ENCODE measurements at places on chromosomes 3 and 15.

DNA sequence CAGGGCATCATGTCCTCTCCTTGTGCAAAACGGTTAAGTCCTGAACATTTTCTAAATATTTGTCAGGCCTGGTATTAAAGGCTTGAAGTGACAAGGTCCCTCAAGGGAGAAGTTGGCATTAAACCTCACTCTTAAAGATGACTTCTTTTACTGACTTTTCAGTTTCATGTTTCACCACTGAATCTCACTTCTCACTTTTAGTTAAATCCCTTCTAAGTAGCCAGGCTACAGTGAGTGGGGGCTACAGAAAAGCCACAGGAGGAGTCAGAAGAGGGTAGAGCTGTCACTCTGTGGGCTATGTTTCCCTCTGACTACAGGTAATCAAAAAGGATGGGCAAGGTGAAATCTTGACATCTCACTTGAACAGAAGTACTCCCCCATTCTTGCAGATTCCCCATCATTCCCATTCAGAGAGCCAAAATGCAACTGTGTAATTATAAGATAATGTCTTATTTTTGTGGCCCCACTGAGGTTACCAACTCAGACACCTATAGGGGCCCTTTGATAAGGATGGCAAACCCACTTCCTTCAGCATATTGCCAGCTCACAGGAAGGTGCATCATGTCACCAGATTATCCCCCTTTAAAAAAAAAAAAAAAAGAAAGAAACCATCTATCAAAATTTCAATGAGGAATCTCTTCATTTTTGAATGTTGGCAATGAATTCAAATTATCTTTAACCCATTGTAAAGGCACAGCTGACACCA, 790.1 kb upstream of the CFAP20DC start:
- DNase-seq: no peak

DNA sequence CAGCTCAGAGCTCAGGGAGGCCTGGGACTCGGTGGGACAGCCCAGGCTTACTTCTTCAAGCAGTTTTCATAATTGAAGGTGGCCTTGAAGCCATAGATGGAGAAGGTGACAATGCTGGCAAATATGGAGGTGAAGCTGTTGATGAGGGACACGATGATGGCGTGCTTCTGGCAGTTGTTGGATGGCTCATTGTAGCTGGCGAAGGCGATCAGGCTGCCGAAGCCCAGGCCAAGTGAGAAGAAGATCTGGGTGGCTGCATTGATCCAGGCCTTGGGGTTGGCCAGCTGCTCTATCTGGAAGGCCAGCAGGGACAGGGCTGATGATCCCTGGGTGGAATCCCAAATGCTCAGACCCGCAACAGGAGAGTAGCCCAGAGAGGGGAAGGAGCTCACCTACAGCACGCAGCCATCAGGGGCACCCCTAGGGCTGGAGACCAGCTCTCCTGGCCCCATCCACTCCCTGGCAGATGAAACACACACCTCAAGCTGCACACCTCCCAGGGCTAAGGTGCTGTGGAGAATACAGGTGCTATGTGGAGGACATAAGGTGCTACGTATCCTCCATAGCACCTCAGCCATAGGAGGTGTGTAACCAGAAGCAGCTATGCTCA, 25.1 kb downstream of the SLC6A20 start:
- no peak for DNase-seq

DNA sequence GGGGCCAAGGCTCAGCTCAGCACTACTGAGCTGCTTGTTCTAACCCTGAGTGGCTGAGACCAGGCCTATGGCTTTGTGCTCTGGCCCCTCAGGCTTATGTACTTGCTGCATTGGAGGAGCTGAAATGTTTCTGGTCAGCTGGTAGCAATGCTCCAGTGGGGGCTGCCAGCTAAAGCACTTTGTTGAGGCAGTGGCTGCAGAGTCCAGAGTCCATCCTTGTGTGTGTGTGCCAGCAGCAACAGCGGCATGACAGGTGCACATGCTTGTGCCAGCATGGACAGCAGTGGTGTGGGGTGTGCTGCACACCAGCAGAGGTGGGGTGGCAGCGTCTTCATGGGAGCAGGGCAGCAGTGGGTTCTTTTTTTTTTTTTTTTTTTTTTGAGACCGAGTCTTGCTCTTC, 169.1 kb downstream of the VPS8 start:
- DNase-seq: no peak

DNA sequence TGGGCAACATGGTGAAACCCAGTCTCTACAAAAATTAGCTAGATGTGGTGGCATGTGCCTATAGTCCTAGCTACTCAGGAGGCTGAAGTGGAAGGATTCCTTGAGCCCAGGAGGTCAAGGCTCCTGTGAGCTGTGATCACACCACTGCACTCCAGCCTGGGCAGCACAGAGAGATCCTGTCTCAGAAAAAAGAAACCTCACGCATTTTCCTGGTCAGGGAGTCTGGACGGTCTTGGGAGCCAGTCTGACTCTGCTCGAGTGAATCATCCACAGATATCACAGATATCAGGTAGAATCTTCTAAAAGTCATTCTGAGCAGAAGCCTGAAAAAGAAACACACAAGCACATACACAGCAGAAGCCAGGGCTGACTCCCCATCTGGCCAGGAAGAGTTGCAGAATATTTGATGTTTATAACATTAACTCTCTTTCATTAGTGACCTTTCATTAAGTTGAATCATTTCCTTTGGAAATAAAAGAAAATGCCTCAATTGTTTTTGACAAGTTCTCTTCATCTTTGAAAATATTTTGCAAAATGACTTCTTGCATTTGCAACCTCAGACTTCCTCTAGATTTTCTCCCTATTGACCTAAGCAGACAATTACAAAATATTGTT, 56.5 kb upstream of the ABHD17C start:
- no peak for DNase-seq

DNA sequence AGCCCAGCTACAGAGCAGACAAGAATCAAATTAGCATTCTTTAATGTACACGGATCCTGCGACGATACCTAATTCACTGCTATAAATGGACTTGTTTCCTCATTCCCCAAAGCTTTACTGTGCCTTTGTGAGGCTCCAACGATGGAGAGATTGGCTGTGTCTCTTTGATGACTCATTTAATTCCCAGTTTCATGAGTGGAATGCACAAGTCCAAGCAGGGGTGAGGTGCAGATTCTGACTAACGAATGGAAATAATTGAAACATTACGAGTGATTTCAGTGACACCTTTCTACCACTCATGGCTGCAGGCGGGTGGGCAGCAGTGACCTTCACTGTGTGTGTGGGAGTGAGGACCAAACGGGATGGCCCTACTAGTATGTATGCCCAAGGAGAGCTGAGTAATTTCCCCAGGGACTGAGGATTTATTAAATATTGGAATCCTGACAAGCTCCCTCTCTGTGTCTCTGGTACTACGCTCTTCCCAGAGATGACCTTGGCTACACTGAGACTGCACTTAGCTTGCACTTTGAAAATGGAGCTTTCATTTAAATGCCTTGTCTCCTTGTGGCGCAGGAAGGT, 156.7 kb downstream of the CACNA2D3 start:
- no peak for DNase-seq

DNA sequence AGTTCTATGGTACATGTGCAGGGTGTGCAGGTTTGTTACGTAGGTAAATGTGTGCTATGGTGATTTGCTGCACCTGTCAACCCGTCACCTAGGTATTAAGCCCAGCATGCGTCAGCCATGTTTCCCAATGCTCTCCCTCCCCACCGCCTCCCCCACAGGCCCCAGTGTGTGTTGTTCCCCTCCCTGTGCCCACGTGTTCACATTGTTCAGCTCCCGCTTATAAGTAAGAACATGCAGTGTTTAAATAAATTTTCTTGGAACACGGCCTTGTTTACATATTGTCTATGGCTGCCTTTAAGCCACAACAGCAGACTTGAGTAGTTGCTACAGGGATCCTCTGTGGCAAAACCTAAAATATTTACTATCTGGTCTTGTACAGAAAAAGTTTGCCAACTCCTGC, 41.3 kb upstream of the CORO2B start:
- DNase-seq: no peak

- DNase-seq: peak; percentile 2
These were observed 3.3 kb downstream of the FETUB start for GRCh38 chr3:186643493-186643892.

Data from stimulated activated CD4-positive, alpha-beta T cell treated with anti-CD3 and anti-CD28 coated beads, Interleukin-1b, Interleukin-23, amount 100 ng/mL, for 24 hours (primary cell).